ENCODE measurements at places on chromosomes 13 and 19.
A peak's percentile ranks its signal among the peaks of the same experiment; 100 is the strongest.

- no peak for DNase-seq
These were observed 349.1 kb downstream of the LIG4 start for GRCh38 chr13:107866032-107866940.

DNA sequence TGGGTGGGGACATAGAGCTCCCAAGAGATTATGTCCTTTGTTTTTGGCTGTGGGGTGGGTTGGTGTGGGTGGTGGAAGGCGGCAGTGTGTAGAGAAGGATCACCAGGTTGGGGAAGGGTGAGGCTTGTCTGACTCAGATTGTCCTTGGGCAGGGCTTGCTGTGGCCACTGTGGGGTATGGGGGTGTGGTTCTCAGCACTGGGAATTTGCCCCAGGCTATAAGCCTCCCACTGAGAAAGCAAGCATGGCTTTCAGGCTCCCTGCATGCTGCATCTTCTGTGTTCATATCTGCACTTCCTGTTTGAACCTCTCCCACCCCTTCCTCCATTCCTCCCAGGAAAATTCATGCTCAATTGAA, 34.9 kb downstream of the DNAJC15 start:
- peak; percentile 53 for DNase-seq

DNA sequence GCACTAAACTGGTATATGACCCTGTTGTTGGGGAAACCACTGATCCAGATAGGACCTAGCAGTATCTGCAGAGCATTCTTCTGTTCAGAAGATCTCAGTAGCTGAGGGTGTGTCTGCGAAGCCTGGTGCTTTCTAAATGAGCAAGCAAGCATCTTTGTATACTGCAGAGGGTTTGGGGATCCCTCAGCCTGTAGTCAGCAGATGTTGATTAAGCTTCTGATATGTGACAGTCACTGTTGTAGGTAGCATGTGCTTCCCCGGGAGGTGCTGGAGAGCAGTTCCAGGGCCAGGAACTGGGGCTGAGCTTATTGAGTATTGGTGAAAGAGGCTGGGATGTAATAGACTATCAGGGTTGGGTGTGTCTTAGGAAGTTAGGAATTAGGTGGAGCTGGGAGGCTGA, 1.5 kb downstream of the SCAF1 start:
- DNase-seq = no peak

GRCh38 chr13:62142048-62142447, 726.4 kb upstream of the PCDH20 start:
- no peak for DNase-seq

- DNase-seq = no peak
These were observed 213.6 kb downstream of the FOXO1 start for GRCh38 chr13:40452741-40453334.

GRCh38 chr19:30360376-30361106, 11.6 kb upstream of the ZNF536 start:
- DNase-seq = no peak

DNA sequence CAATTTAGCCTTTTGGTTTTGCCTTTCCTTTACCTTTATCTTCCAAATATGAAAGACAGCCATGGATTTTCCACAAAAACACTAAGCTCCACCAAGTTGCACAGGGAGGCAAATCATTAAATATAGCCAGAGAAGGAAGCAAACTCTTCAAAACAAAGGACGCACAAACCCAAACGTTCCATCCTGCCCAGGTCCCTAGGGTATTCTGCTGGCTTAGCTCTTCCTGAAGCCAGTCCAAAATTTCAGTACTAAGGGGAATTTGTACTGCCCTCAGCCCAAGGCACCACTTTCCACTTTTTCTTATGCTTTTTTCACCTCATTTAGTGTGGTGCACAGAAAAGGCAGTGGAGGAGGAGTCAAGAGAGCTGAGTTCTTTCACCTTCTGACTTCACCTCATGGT, 169.9 kb downstream of the FLT1 start:
- DNase-seq = no peak

- DNase-seq = peak; percentile 91
These were observed 4.8 kb downstream of the SPHK2 start for GRCh38 chr19:48624067-48624594.

DNA sequence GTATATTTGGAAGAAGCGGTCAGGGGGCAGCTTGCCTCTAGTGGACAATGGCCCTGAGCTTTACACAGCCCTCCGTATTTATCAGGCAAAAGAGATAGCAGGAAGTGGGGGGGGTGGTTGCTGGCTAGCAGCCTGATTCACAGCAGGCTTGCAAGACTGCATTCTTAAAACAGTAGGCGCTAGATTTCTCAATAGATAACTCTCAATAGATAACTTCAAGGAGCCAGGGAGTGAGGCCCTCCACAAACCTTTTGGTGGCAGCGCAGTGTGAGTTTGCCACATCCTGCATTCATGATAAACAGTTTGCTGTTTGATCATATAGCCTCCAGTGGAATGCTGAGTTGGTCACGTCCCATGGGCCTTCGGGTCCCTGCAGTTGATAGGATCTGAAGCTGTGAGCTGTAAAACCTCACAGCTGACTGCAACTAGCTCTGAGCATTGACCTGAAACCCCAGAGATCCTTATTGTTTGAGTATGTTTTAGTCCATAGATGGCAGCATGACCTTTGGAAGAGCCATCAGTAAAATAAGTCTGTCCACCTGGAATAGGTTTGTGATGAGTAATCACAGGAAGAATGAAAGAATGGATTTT, 12.2 kb downstream of the FPR3 start:
- DNase-seq = no peak

GRCh38 chr13:20337884-20338551, 105.9 kb upstream of the GJB6 start:
- no peak for DNase-seq

DNA sequence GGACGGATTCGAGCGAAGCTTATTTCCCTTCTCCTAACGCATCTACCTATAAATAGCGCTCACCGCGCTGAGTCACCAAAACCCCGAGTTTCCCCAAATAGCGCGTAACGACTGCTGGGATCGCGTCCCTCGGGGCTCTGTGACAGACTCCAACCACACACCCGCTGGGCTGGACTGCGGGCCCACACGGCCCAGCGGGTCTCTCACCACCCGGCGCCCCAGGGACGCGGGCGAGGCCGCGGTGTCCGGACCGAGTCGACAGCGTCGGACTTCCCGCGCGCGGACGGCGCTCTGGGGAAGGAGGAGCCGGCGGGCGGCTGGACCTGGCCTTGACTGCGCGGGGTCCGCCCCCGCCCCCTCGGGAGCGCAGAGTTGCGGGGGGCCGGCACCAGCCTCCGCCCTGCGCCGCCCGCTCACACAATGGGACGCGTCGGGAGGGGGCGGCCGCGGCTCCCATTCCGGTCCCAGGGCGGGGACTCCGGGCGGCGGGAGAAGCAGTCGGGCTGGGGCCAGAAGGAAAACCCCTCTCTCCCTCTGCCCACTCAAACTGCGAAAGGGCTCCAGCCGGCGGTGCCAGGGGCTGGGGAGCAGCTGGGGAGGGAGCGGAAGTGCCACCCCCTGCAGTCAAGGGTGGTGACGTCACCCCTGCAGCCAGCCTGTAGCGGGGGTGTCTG, 108.8 kb downstream of the KCNRG start:
- peak; percentile 96 for DNase-seq

GRCh38 chr13:43947897-43948458, 68.3 kb downstream of the LACC1 start:
- DNase-seq = no peak

DNA sequence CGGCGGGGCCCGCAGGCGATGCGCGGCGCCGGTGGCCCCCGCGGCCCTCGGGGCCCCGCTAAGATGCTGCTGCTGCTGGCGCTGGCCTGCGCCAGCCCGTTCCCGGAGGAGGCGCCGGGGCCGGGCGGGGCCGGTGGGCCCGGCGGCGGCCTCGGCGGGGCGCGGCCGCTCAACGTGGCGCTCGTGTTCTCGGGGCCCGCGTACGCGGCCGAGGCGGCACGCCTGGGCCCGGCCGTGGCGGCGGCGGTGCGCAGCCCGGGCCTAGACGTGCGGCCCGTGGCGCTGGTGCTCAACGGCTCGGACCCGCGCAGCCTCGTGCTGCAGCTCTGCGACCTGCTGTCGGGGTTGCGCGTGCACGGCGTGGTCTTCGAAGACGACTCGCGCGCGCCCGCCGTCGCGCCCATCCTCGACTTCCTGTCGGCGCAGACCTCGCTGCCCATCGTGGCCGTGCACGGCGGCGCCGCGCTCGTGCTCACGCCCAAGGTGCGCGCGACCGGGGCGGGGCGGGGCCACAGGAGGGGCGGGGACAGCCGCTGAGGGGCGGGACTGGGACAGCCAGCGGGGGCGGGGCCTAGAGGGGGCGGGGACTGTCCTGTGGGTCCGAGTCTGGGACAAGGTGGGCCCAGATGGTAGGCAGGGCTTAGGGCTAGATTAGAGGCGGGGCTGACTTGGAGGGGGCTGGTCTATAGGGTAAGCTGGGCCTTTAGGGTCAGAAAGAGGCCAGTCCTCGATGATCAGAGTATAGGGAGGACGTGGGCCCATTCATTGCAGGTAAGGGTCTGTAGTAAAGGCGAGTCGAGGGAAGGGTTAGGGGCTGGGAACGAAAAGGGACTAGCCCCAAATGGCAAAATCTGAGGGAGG, 5.1 kb downstream of the GRIN2D start:
- DNase-seq = peak; percentile 41

DNA sequence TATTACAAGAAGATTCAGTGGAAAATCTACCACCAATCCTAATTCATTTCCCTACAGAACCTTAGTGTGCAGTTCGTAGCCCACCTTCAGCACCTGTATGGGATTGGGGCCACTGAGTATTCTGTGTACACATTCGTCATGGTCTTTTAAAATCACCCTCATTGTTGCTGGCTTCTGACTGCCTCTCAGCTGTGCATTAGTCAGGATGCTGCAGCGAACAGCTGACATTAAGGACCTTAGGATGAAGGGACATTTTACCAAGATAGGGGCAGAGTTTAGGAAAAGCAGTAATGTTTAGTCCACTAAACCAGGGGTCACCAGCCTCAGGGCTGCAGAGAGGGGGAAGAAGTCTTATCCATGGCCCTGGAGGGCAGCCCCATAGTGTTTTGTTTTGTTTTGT, 176.5 kb downstream of the COL4A1 start:
- DNase-seq = no peak

GRCh38 chr19:15469513-15470297, 5.4 kb upstream of the RASAL3 start:
- DNase-seq = no peak

- DNase-seq = no peak
These were observed 158.7 kb downstream of the VWA8 start for GRCh38 chr13:41802043-41802683.

GRCh38 chr13:51065372-51066090, 45.5 kb downstream of the C13orf42 start:
- DNase-seq = no peak

DNA sequence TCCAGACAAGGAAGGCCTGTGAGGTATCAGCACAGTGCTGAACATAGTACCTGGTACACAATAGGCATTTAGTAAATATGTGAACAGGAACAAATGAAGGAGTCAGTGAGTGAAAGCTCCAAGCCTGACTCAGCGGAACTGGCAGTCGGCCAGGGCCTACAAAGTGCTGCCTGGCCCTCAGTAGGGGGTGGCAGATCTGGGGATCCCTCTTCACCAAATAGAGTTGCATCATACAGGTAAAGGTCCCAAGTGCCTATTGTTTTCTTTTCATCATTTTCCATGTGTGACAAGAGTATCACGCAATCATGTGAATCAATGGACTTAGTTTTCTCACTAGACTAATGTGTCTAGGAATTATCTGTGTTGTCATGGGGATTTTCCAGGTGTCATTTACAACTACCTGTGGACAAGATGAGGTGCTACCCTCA, 9.2 kb downstream of the CYP2B6 start:
- no peak for DNase-seq

- no peak for DNase-seq
These were observed 6.9 kb upstream of the EMP3 start for GRCh38 chr19:48318286-48318987.

- DNase-seq = no peak
These were observed 7.7 kb downstream of the EPS15L1 start for GRCh38 chr19:16463991-16464575.

DNA sequence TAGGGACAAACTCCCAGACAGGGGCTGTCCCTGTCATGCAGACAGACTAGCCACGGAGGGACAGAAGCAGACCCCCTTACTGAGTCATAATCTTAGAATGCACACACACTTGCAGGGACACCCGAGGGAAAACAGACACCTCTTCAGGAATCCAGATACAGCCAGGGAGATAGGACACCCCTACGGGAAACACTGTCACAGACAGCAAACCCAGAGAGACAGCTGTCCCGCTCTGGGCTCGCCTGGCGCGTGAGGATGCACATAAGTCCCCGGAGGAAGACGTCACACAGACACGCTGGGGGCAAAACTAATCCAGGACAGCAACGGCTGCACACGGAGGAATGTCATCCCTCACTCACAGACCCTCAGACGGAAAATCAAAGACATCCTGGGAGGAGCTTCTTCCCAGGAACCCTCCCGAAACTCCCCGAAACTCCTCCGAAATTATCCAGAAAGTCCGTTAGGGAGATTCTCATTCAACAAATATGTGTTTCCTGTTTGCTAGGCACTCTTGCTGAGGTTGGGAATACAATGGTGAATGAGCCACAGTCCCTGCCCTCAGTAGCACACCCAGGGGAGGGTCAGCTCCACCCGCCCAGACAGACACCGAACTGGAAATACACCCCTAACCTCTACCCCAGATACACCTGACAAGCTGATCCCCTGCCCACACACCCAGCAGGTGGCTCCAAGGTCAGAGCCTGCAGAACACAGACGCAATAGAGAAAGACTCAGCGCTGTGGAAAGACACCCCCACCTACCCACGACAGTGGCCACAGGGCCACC, 15.2 kb upstream of the TOMM40 start:
- no peak for DNase-seq
